ENCODE measurements at places on chromosomes 4 and X.
A peak's percentile ranks its signal among the peaks of the same experiment; 100 is the strongest.

- DNase-seq = no peak
Observed at GRCh38 chr4:127479031-127479622, 153.6 kb upstream of the INTU start.

GRCh38 chrX:48616576-48616975, 19.3 kb downstream of the WDR13 start:
- no peak for DNase-seq

DNA sequence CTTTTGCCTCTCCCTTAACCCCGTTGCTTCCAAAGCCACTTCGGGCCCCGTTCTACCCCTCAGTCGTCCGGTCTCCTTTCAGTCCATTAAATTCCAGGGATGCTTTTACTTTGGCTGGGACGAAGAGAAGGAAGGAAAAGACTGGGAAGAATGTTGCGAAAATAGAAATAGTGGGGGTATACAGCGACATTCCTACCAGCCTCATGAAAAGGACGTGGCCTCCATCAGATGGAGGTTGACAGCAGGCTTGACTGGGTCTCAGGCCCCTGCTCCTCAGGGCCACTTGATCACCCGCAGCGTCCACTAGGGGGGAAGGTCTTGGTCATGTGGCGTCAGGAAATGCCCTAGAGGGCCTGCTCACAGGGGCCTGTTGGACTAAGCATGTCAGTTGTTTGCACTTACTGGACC, 657 bp upstream of the ANKRD50 start:
- no peak for DNase-seq

GRCh38 chr4:53671757-53672156, 80.5 kb upstream of the LNX1 start:
- no peak for DNase-seq

GRCh38 chrX:35841872-35842271, 43.7 kb downstream of the MAGEB16 start:
- DNase-seq = no peak

- no peak for DNase-seq
Observed at GRCh38 chrX:77298790-77299189, 148.4 kb upstream of the FGF16 start.

DNA sequence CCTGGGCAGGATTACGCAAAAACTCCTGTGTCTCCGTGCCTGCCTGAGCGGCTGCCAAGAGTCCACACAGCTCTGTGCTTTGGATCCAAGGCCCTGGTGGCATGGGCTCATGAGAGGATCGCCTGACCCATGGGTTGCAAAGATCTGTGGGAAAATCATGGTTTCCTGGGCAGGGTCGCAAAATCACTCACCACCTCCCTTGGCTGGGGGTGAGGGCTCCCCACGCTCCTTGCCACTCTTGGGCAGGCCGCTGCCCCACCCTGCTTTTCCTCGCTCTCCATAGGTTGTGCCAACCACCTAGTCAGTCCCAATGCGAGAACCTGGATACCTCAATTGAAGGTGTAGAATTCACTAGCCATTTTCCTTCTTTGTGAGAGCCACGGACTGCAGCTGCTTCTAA, 66.5 kb upstream of the MAGEB18 start:
- no peak for DNase-seq

GRCh38 chrX:13381514-13381913, 61.7 kb upstream of the ATXN3L start:
- no peak for DNase-seq

DNA sequence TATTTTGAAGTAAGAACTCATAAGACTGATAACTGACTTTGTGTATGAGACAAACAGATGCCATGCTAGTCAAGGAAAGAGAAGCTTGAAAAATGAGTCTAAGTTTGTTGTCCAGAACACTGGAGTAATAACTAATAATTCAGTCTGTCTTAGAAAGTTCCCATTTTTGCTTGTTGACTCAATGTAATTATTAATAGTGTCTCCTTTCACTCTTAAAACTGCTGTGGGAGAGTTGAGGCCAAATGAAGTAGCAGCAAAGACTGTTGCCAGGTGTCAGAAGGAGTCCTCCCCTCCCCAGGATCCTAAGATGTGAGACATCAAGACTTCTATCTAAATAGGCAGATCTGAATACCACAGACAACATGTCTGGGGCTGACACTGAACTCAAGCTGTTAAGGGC, 20.8 kb upstream of the FAM13A start:
- no peak for DNase-seq

GRCh38 chr4:37892641-37893040, 1.8 kb downstream of the TBC1D1 start:
- DNase-seq = peak; percentile 27

- DNase-seq = no peak
Observed at GRCh38 chr4:176791591-176792325, 964 bp downstream of the VEGFC start.

GRCh38 chr4:79663141-79663540, 255.1 kb upstream of the GK2 start:
- no peak for DNase-seq

GRCh38 chr4:10295301-10295700, 161.9 kb downstream of the ZNF518B start:
- DNase-seq = no peak

DNA sequence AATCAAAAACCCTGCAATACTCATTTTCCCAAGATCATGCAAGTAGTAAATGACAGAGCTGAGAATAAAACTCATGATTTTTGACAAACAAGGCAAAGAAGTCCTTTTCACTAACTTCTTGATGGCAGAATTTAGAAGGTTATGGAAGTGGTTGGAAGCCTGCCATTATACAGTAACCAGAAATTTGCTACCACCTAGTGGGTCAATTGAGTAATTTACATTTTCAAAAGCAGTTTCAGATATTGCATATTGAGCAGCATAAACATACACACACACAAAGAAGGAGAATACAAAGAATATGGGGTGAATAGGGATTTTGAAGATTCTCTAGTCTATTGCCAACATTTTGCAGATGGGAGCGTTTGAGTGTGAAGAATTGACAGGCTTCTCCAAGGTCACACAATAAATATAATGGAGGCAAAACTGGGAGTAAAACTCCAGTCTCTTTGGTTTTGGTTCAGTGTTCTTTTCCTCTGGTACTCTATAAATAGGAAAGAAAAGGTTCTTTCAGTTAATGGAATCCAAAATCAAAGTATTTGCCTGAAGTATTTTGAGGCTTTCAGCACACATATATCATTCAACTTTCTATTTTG, 70.2 kb downstream of the GC start:
- no peak for DNase-seq

GRCh38 chr4:148196164-148196563, 246.1 kb downstream of the NR3C2 start:
- no peak for DNase-seq

DNA sequence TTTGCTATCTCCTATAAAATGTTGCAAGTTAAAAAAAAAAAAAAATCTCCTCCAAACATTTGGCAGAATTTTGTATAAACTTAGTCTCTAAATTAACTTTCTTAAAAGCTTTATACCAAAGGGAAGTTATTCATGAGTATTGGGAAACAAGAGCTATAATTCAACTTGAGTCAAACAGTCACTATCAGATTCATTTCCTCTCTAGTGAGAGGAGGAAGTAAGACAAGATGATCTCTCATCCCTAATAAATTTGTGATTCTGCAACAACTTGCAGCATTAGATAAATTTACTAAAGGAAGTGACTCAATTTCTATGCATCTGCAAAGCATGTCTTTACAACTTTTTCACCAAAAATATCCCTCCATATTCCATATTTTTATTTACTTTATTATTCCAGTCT, 135.4 kb upstream of the GNPDA2 start:
- DNase-seq = no peak

GRCh38 chrX:133666256-133666655, 251.0 kb upstream of the GPC4 start:
- no peak for DNase-seq

DNA sequence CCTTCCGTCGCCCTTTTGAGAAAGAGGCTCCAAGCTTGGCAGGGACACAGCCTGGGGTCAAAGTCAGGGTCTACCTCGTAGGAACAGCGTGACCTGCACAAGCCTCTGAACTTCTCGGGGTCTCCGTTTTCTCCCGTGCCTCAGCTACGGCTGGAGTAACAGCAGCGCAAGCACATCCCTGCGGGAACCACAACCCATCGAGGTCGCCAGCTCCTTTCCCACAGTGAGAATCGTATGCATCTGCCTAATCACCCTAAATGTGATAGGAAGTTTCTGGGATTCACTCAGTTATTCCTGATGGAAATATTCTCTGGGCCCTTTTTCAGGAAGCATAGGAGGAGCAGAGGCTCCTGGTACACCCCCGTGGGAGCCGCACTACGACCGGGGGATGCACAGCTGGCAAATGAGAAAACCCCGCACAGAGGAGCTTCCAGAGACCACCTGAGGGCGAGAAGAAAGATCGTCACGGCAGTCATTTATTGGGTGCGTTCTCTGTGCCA, 24.7 kb downstream of the PPP2R2C start:
- DNase-seq = no peak

DNA sequence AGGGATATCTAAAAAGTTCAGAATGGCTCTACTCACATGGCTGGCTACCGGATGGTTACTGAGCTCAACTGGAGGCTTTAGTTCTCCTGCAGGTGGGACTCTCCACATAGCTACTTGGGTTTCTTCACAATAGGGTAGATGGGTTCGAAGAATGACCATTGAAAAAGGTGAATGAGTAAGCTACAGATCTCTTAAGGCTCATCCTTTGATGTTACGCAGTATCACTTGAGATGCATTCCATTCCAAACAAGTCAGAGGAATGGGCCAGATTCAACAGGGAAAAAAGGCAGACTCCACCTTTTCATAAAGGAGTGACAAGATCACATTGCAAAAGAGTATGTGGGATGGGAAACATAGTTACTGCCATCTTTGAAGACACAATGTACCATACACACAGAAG, 52.6 kb downstream of the DDX53 start:
- DNase-seq = no peak

DNA sequence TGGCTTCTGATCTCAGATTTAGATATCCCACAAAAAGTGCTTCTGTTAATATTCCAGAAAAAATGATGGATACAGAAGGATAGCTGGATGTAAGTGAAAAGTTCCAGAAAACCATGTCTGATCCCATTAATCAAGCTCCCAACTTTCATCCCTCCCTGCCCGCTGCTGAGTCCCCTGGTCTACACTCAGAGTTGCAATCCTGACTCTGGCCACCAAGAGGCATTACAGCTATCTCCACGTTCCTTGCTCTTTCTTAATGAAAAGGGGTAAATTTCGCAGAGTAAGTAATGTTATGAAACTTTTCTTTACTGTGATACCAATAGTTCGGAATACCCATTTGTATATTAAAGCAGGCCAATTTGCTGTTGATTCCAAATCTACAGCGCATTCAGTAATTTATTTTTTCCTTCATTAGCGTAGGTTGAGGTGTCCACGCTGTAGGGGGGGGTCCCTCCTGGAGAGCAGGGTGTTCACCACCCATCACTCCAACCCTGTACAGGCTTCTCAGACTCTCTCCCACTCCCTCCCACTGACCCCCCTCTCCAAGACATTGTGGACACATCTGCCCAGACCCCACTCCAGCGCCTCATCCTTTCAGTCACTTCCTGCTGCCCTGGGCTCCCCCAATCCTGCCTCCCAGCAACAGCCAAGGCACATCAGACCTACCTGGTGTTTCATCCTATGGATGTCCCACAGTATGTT, 55.1 kb downstream of the RAB40A start:
- no peak for DNase-seq

GRCh38 chr4:48660347-48660746, 119.7 kb downstream of the FRYL start:
- DNase-seq = no peak

DNA sequence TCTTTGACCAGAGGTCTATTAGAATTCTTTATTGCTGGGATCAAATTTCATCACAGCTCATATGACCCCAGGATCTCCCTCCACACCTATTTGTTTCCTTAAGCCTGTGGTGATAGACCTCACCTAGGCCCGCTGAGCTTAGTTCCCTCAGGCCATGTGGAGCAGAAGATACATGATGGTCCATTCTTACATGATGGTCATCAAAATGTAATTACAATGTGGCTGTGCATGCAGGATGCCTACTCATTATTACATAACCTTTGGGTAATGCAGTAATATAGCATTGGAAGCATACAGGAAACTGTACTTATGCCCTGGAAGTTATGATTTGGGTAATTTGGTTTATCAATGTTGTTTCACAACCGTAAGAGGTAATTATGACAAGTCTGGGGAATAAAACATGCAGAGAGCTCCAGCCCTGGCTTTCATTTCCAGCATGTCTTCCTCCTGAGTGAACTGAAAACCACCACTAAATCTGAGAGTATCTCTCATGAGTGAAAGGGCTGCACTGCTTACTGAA, 67.0 kb upstream of the AGA start:
- DNase-seq = no peak

- no peak for DNase-seq
Observed at GRCh38 chrX:110671068-110671803, 124.4 kb downstream of the CHRDL1 start.

DNA sequence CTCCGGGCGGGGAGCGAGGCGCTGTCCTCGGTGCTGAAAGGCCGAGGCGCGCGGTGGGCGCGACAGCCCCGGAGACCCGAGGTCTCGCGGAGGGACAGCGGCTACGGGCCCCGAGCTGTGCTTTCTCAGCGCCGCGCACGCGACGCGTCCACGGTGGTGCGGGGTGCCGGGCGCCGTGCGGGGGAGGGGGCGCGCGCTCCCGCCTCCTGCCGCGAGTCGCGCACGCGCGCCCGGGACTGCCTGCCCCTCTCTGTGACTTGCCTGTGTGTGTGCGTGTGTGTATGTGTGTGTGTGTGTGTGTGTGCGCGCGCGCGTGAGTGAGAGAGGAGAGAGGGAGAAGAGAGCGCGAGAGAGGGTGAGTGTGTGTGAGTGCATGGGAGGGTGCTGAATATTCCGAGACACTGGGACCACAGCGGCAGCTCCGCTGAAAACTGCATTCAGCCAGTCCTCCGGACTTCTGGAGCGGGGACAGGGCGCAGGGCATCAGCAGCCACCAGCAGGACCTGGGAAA, at the start of gene GRIA2:
Gene GRIA2, plus strand, starts transcription at position 358 of the 511 bp plus-strand sequence. CDS start 315 bp downstream, outside the sequence.
- DNase-seq = no peak

GRCh38 chr4:177177541-177178081, 132.1 kb upstream of the NEIL3 start:
- DNase-seq = no peak

GRCh38 chr4:3530663-3531254, 1.5 kb downstream of the LRPAP1 start:
- no peak for DNase-seq

DNA sequence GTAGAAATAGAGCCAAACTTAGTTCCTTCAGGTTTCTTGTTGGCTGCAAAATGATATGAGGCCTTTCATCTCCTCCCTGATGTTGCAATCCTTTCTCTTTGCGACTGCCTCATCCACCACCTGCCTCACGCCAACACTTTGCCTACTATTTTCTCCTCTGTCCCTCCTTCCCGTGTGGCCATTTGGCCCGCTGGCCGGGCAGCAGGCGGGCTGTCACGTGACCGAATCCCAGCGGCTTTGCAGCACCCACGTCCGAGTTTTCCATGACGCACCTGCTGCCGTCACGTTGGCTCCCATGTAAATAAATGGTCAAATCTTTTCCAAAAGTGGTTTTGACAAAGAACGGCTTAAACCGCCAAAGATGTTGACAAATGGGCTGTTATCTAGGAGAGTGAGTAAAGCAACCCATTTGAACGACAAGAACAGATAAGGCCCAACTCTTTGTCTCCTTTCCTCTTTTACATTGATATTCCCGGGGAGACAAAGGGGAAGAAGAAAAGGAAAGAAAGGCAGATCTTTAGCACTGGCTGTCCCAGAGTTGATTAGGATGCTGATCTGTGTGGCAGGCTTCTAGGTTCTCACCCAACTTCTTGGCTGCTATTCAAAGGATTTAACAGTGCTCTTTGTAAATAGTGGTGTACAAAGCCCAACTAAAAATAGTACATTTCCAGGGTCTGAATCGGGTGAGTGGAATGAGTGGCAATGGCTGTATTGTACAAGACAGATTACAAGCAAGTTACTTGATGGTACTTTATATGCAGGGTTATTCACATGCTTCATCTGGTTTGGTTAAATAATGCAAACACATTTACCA, 174.2 kb upstream of the JADE1 start:
- DNase-seq = no peak

GRCh38 chr4:81447566-81448229, 24.0 kb downstream of the RASGEF1B start:
- no peak for DNase-seq
